Sigmoid colon (tissue), 7 donors: ENCODE measurements at places on chromosomes 12 and 14. TPM values are rescaled to one million over a fixed set of nuclear protein-coding genes. Genes with fewer than 3 reads are reported as not detected.

DNA sequence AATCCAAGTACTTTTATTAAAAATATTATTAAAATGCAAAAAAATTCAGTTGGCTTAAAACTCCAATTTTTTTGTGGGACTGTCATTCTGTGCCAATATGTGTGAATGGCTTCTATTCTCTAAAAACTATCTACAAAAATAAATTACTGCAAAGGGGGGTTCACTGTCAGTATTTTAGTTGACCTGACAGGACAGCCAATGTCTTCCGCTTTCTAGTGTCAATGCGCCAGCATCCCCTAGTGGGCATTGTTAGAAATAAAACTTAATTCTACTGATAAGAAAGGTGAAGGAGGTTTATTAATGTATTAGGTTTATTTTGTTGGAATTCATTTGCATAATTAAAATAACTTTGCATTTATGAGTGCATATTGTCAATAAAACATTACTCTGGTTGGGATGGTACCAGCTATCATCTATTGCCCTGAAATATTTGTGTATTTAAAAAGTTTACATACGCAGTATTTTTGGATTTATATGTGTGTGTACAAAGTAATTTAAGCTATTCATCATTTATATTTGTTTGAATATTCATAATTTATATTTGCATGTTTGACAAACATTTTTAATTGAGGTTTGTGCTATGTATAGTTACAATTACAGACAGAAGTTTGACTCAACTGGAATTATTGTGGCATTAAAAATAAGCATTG, 527.2 kb downstream of the FLRT2 start:
- no peak for DNase-seq
- H3K27me3 ChIP-seq: no peaks in the 10 kb centered on the region
- H3K4me3 ChIP-seq: no peak overlapping the region
- H3K4me1 ChIP-seq: no peaks in the 10 kb centered on the region
- H3K36me3 ChIP-seq: no peaks in the 10 kb centered on the region

DNA sequence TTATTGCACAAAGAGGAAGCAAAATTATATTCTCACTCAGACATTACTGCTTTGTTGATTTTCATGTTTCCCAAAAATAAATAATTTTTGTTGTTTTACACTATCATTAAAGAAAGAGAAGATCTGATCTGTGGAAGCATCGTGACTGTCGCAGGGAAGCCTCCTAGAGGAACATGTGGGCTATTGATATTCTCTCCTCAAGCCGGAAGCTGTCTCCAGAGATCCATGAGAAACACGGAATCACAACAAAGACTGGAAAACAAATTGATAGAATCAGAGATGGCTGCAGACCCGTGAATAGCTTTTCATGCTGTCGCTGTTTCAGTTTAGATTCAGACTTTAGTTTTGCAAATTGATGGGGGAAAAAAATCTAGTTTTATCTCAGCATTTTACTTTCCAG, 235.2 kb upstream of the TMPO start:
- H3K27me3 ChIP-seq: no peaks in the 10 kb centered on the region
- H3K36me3 ChIP-seq: no peaks in the 10 kb centered on the region
- H3K4me3 ChIP-seq: no peak overlapping the region
- no peaks in the 10 kb centered on the region for H3K4me1 ChIP-seq

DNA sequence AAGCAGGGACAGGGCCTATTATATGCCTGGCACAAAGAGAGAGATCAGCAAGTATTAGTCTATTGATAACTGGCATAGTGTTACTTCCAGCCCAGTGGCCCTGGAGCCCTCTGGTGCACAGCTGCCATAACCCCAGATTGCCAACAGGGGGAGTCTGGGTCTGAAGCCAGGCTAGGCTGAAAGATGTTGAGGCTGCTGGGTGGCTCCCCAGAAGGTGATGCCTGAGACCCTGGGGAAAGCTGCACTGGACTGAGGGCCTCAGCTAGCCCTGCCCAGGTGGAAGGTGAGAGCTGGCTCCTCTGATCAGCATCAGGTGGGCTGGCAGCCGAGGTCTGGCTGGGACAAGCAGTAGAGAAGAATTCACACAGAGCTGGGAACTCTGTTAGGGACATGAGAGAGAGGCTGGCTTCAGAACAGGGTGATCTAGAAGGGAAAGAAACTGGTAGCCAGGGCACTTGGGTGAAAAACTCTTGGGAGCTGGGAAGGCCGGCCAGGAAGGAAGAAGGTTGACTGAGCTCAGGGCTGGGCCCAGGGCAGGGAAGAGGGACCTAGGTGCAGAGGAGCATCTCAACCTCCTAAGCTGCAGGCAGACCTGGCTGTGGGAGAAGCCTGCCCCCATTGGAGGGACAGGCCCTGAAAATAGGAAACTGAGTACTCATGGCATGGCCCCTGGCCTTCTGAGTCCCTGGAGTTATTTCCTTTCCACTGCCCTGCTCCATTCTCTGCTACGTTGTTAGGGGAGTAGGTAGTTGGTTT, 3.9 kb downstream of the GZMH start:
- H3K36me3 ChIP-seq: no peaks in the 10 kb centered on the region
- DNase-seq: no peak
- no peaks in the 10 kb centered on the region for H3K27me3 ChIP-seq

DNA sequence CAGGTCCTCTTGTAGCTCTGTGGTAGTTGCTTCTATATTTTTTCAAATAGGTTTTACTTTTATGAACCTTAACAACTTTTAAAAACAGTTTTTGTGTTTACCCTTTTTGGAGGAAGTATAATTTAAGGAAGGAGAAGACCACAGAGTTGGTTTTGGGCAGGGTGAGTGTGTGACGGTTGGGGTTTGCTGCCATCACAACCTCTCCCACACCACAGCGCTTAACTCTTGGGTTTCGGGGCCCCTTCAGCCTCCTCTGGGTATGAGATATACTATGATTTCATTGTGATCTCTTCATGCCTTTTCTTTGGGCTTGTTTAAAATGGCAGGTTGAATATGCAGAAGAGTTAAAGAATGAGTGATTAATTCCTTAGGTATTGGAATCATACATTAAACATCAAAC, 228.7 kb upstream of the CRY1 start:
- H3K27ac ChIP-seq: no peak overlapping the region
- no peaks in the 10 kb centered on the region for H3K36me3 ChIP-seq
- H3K4me3 ChIP-seq: no peak overlapping the region
- DNase-seq: no peak
- peaks cover 22% of the 10 kb centered on the region for H3K4me1 ChIP-seq

- H3K4me1 ChIP-seq: no peaks in the 10 kb centered on the region
- no peak overlapping the region for H3K27ac ChIP-seq
- no peak overlapping the region for H3K4me3 ChIP-seq
- no peaks in the 10 kb centered on the region for H3K27me3 ChIP-seq
- no peaks in the 10 kb centered on the region for H3K36me3 ChIP-seq
Observed at GRCh38 chr12:54879579-54879978, 25.3 kb downstream of the MUCL1 start.

DNA sequence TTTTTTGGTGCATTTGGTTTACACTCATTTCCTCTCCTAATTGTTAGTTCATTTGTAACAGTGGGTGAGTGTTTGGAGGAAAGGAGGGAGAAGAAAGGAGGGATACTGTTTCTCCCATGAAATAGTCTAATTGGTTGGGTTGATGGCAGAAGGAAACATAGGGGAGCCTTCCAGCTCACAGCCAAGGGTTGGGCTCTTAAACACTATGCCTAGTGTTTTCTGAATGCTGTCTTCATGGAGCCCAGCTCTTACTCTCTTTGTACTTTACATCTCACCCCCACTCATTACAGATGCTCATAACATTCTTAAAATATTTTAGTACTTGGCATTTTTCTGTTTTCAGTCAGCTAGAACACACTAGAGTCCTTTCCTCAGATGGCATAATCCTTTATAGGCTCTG, 38.2 kb downstream of the BAZ2A start:
- no peak overlapping the region for H3K27ac ChIP-seq
- no peak for DNase-seq
- H3K4me1 ChIP-seq: peaks cover 10% of the 10 kb centered on the region
- no peak overlapping the region for H3K4me3 ChIP-seq
- peaks cover 23% of the 10 kb centered on the region for H3K36me3 ChIP-seq

DNA sequence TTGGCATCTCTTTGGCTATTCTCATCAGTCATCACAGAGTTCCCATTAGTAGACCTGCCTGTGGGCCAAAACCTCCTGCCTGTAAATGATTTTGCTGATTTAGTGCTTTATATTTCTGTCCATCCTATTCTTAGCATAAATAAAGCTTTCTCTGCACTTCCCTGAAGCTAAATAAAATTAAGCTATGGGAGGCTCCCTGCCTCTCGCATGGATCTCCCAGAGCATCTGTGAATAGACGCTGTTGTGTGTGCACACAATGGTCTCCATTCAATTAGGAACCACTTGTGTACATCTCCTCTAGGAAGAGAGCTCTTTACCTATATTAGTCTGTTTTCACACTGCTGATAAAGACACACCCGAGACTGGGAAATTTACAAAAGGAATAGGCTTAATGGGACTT, 80.4 kb downstream of the PPFIBP1 start:
- H3K36me3 ChIP-seq: no peaks in the 10 kb centered on the region
- peaks cover 47% of the 10 kb centered on the region for H3K4me1 ChIP-seq
- no peak overlapping the region for H3K27ac ChIP-seq

GRCh38 chr12:108686780-108687179, 44.5 kb downstream of the CORO1C start:
- H3K36me3 ChIP-seq: no peaks in the 10 kb centered on the region
- no peaks in the 10 kb centered on the region for H3K27me3 ChIP-seq
- H3K27ac ChIP-seq: peak overlapping the region; percentile 95
- H3K4me1 ChIP-seq: peaks cover 84% of the 10 kb centered on the region
- no peak for DNase-seq
- no peak overlapping the region for H3K4me3 ChIP-seq

DNA sequence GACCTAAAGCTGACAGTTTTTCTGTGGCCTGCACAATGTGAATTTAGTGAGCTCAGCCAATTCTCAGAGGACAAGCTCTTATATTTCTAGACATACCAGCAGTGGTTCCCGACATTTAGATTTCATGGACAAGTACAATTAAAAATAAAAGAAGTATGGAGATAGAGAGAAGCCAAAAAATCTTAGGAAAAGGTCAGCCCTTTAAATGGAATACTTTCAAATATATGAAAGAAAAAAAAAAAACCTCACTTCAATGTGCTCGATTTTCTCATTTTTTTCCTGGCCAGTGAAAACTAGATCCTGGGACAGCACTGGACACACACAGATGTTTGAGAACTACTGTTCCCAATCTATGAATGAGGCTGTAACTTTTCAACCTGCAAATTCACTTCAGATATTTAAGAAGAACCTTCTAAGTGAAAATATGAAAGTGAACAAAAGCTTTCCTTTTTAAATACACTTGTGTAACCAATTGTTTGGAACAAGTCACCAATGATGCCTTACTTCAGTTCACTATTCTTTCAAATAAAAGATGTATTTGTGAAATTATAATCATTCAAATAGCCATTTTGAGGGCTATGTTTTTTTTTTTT, 109.4 kb downstream of the SLC38A1 start:
- H3K4me3 ChIP-seq: no peak overlapping the region
- DNase-seq: no peak
- H3K27me3 ChIP-seq: no peaks in the 10 kb centered on the region
- H3K27ac ChIP-seq: peak overlapping the region; percentile 84
- H3K4me1 ChIP-seq: peaks cover 53% of the 10 kb centered on the region
- no peaks in the 10 kb centered on the region for H3K36me3 ChIP-seq

DNA sequence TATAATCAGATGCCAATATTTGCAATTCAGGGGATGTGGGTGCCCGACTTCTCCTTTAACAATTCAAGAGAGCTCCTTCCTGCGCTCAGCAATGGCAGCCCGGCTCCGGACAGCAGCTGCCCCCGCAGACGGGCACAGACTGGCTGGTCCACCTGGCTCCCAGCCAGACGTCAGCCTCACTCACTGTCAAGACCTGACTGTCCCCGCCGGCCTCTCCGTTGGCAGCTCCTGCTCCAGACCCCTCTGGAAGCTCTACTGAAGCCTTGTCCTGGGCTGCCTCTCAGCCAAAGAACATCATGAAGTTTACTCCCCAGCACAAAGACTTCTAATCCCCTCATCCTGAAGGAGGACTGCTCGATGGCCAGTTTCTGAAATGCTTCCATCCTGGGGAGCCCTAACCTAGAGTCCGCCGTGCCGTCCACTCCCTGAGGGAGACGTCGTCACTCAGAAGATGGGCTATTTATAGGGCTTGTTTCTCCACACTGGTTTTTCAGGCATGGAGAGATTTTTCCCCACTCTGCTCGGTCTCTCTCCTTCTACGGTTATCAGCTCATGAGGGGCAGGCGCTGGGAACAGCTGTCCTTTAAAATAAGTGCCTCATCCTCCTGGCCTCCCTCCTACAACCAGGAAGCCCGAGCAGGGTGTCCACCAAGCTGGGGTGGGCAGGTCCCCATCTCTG, 126.2 kb downstream of the RFLNA start:
- peak overlapping the region; percentile 87 for H3K27ac ChIP-seq
- H3K27me3 ChIP-seq: no peaks in the 10 kb centered on the region
- no peak for DNase-seq
- no peaks in the 10 kb centered on the region for H3K4me1 ChIP-seq

DNA sequence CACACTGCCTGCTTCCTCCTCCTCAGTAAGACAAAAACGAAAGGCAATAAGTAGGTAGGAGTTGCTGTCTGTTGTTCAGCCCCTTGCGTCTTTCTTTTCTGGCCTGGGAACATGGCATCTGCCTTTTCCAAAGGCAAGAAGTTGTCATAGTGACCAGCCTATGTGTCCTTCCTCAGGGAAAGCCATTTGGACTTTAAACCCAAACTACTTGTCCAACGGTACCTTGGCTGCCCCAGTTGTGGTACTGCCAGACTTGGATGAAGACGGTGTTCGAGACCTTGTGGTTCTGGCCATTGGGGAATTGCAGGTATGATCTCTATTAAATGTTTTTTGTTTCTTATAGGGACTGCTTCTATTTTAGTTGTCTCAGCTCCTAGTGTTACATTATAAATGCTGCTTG, 18.5 kb downstream of the FAM234B start:
- peaks cover 7% of the 10 kb centered on the region for H3K36me3 ChIP-seq
- no peak overlapping the region for H3K27ac ChIP-seq
- no peak overlapping the region for H3K4me3 ChIP-seq
- H3K27me3 ChIP-seq: no peaks in the 10 kb centered on the region
- DNase-seq: no peak

PUS7L gene
- total RNA-seq: 17.1 TPM

OVCH1 gene
- total RNA-seq: 2.5 TPM

C1QL4 gene
- total RNA-seq: not detected

TEAD4 gene
- total RNA-seq: 5.0 TPM

AQP6 gene
- 0.83 TPM for total RNA-seq

FNTB gene
- total RNA-seq: 13.0 TPM

APOF gene
- not detected for total RNA-seq

SAMD15 gene
- 0.27 TPM for total RNA-seq

PGF gene
- 13.2 TPM for total RNA-seq

CS gene
- 75.9 TPM for total RNA-seq

VRTN gene
- total RNA-seq: not detected
